ENCODE measurements at places on chromosomes 4 and X.

- no peak for DNase-seq
Measured at GRCh38 chr4:147526272-147526654, 45.4 kb downstream of the EDNRA start.

DNA sequence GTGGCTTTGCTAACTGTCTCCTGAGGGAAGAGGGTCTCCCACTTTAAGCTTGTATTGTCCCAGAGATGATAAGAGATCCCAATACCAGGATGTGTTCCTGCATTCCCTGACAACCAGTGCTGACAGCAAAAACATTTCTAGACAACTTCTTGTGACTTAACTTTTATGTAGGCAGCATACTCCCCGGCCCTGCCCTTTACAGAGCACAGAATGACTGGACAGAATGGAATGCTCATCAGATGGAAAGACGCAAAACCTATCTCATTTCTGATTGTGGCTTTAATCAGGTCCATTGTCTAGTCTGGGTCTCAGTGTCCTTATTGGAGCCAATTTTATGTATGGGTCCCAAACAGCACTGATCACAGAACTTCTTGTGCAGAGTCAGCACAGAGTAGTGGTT lies 18.2 kb upstream of the PLAC1 start:
- no peak for DNase-seq

DNA sequence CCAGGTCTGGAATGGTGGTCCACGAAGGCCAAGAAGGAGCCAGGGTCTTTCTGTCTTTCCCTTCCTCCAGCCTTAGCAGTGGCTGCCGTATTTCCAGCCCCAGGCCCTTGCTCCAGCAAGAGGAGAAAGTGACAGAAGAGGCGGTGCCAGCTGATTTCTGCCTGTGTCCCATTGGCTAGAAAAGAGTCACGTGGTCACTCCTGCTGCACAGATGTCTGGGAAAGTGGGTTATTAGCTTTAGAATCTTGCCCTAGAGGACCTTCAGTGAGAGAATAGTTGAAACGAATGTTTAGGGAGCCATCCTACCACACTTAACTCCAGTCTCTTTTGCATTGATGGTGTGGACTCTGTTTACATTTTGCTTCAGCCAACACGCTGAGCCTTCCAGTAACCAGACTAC lies 99.3 kb upstream of the BCOR start:
- DNase-seq: no peak

DNA sequence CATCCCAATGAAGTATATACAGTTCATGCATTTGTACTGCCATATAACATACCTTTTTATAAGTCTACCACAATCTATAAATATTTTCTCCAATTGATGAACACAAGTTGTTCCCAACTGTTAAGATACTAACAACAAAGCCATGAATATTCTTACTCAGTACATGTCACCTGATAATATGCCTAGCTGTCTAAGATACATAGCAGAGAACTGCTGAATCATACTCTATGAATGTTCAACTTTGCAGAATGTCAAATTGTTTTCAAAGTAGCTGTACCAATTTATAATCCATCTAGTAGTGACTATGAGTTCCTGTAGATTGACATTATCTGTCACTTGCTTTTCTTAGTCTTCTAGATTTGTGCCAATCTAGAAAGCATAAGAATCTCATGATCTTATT lies 84.9 kb downstream of the RAB28 start:
- no peak for DNase-seq

DNA sequence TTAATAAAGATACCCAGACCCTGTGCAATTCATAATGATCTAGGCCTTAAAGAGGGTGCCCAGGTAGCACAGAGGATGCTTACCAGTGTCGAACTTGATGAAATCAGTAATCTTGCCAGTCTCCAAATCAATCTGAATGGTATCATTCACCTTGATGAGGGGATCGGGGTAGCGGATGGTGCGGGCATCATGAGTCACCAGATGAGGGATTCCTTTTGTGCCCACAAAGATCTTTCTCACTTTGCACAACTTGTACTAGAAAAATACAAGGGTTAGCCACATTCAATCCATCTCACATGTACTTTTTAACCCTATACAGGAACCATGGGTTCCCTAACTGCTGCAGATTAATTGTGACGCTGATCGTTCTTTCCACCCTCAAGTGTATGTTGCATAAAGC lies 3.3 kb downstream of the RPS4X start:
- DNase-seq: peak; percentile 19

GRCh38 chrX:15882704-15883539 lies 28.3 kb upstream of the AP1S2 start:
- no peak for DNase-seq

DNA sequence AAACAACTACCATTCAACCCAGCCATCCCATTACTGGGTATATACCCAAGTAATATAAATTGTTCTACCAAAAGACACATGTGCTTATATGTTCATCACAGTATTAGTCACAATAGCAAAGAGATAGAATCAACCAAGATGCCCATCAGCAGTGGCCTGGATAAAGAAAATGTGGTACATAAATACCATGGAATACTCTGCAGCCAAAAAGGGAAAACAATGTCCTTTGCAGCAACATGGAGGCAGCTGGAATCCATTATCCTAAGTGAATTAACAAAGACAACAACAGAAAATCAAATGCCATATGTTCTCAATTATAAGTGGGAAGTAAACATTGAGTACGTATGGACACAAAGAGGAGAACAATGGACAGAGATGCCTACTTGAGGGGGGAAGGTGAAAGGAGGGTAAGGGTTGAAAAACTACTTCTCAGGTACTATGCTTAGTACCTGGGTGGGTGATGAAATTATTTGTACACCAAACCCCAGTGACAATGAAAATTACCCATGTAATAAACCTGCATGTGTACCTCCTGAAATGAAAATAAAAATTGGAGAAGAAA lies 632.1 kb upstream of the AADAT start:
- DNase-seq: no peak

DNA sequence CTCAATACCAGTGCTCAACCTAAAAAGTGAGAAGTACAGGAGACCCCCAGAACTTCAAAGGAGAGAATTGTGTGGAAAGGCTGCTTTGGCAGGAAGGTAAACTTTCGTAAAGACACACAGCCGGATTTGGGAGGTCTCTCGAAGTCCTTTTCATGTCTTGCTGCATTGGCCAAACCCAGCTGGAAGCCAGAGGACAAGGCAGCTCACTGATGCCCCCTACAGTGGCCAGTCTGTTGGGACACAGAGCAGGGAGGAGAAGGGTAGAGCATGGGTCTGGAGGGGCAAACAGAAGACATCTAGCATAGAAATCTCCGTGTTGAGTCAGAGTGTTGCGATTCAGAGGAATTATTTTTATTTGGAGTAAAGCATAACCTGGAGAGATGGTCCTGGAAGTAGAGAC lies 198.9 kb downstream of the ANK2 start:
- no peak for DNase-seq

- no peak for DNase-seq
Measured at GRCh38 chr4:158033416-158034120, 139.3 kb downstream of the GASK1B start.

DNA sequence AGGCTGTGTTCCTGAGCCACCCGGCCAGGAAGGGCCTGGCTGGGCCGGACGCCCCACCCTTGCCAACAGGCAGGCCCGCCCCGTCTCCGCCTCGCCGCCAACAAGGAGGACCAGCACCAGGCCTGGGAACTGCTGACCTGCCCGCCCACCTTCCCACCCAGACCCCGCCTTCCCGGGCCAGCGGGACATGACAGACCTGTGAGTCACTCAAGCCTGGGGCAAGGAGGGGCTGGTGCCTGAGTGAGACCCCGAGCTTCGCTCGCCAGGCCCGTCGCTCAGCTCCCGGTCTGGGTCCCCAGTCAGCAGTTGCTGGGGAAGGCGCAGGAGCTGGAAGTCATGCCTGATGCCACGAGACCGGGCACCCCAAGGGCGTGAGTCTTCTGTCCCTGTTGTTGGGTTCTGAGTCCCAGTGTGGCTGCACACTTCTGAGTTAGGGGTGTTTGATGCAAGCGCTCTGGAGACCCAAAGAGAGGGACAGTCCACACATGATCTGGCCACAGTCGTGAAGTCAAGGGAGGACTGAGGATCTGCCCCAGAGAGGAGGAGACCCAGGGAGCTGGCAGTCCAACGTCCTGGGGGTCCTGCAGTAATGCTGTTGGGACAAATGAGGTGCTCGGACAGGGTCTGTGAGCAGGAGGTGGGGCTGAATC lies at the start of gene DNASE1L1:
DNASE1L1 (minus strand) TSS at position 33 of the 650 bp plus-strand sequence. CDS start 3,686 bp downstream, outside the sequence.
- no peak for DNase-seq

DNA sequence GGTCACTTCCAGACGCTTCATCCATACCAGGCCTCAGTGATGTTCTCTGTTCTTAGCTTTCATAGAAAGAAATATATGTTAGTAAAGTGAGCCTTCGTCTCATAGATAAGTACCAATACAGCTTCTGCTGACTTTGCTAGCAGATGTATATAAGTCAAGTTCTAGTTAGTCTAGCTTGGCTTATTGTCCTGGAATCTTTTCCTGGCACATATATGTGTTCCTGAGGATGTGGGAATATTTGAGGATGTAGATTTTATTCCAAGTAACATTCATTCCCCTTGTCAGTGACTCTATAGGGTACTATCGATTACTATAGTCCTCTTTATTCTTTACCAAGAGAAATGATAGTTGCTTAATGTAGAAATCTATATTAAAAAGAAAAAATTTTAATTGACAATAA lies 135.2 kb upstream of the FAM9C start:
- no peak for DNase-seq

DNA sequence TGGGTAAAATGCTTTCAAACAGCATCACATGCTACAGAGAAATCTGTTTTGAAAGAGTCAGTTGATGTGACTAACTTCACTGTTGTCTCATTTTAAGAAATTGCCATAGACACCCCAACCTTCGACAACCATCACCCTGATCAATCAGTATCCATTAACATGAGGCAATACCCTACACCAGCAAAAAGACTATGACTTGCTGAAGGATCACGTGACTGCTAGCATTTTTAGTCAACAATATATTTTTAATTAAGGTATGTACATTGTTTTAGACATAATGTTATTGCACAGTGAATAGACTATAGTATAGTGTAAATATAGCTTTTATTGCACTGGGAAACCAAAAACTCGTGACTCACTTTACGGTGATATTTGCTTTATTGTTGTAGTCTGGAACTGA lies 200.0 kb upstream of the ARHGAP24 start:
- no peak for DNase-seq

DNA sequence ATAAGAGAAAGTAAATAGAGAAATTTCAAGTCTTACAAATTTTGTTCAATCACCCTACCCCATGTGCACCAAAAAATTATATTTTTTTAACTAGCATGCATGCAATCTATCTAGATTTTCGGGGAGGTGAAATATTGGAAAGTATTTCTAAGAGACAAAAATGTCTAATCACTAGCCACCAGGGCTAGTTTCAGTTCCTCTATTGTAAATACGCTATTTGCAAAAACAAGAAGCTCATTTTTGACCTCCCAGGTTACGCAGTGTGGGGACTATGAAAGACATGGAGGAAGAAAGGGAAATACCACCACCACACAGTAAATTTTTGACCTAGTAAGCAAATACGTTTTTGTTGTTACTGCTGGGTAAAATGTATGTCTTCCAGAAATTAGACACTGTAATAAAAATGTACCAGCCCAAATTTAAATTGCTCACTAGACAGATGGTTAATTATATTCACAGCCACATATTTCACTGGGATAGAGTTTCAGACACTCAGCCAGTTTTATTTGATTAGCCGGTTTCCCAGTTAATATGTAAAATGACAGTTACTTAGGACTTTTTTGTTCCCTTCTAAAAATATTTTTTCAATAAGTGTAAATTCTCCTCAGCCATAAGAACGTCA lies 2.2 kb downstream of the NEXMIF start:
- no peak for DNase-seq

DNA sequence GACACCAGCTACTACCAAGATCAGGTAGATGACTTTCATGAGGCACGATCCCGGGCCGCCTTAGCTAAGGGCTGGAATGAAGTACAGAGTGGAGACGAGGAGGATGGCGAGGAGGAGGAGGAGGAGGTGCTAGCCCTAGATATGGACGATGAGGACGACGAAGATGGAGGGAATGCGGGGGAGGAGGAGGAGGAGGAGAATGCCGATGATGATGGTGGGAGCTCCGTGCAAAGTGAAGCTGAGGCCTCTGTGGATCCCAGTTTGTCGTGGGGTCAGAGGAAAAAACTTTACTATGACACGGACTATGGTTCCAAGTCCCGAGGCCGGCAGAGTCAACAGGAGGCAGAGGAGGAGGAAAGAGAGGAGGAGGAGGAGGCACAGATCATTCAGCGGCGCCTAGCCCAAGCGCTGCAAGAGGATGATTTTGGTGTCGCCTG lies 481 bp downstream of the UTP3 start:
- DNase-seq: no peak

DNA sequence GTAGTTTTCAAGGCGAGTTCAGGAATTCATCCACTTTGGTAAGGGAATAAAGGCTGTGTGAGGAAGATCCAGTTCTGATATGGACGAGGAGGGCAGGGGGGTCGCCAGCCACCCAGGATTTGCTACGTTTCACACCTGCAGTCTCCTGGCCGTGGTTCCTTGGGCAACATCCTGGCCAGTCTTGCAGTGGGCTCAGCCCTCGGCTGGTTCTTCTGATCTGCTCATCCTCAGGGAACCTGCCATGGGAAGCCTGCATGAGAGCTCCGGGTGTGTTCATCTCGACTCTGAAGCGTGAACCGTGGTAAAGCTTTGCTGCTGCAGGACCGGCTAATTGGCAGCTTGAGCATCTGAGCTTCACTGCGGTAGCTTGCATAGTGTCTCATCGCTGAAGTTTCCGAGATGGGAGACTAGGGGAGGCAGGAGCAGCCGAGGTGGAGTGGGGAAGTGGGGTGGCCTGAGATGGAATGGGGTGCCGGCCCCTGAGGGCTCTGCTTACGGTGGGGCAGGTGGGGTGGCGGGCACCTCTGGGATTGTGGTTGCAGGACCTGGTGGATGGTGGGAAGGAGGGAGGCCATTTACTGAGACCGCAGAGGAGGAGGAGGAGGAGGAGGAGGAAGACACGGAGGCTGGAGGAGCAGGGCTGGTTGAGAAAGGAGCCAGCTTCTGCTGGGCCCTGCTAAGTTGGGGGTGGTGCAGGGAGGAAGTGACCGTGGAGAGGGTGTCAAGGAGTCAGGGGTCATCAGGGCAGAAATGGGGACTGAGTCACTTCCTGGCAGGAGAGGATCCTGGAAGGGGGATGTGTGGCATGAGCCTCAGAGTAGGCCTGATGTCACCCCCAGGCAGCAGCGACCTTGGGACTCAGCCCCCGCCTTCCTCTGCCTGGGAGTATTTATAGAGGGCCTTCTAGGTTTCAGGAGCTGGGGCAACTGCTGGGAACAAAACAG lies 213.1 kb upstream of the PSAPL1 start:
- no peak for DNase-seq

DNA sequence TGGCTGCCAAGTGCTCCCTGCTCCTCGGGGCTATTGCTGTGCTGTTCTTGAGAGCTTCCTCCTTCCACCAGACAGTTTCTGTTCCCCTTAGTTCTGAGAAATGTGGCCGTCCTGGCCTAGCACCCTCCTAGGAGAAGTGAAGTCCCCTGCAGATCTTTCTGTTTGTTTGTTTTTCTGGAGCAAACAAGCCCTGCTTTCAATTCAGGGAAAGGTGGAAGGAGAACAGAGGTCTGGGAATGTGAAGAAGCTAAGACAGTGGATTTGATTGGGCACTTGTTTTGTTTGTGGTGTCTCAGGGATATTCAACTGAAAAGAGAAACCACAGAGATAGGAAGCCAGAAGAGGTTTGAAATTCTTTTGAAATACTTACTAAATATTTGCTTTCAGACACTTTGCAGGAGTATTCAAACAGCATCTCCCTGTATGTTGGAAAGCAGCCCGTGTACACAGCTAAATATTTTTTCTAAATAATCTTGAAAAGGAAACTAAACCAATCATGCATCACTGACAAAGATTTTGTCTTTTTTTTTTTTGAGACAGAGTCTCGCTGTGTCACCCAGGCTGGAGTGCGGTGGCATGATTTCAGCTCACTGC lies 36.5 kb upstream of the PPM1K start:
- peak; percentile 30 for DNase-seq
